ENCODE measurements at places on chromosomes 16 and 17.

DNA sequence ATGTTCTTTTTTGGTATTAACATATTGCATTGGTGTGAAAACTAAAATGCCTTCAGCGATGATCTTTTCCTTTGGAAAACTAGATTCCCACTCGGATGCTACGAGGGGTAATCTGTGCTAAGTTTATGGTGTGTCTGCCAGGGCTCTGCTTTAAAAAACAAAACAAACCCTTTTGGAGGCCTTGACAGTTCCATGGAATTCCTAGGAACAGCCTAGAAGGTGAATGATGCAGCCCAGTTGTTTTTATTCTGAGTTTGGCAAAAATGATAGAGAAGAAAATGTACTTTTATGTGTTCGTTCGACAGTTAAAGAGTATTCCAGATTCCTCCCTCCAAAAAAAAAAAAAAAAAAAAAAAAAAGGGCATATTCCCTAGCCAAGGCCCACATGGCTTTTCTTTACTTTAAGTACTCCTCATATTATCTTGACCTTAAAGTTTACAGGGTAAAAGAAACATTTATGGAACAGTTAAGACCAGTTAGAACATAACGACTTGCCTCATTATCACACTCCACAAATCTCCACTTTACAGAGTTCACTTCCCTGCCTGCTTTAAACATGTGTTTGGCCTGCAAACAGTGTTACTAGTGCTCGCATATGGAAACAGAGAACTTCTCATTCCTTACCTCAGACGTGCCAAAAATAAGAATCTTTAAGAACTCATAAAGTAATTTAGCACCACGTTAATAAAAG, 159.1 kb downstream of the WWOX start:
- no peak for DNase-seq

GRCh38 chr17:81723651-81724209, 11.6 kb downstream of the SLC25A10 start:
- DNase-seq: no peak

DNA sequence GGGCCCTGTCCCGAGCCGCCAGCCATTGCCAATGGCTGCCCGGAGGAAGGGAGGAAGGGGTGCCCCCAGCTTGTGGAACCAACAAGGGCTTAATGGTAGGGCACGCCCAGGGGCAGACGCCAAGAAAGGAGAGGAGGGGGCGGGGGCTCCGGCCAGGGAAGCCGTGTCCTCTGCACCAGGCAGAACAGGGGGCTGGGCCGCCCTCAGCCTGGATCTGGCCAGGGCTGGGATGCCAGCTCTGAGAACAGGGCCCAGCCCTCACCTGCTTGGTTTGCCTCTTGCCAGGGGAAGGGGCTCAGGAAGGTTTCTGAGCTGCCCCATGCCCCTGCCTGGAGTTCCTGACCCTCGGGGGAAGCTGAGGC, 35.8 kb upstream of the SLC38A10 start:
- DNase-seq: no peak

- DNase-seq: peak; percentile 75
Observed at GRCh38 chr16:58098207-58099096, 30.7 kb downstream of the CFAP20 start.

- DNase-seq: no peak
Observed at GRCh38 chr17:78501241-78502036, 75.8 kb downstream of the DNAH17 start.

DNA sequence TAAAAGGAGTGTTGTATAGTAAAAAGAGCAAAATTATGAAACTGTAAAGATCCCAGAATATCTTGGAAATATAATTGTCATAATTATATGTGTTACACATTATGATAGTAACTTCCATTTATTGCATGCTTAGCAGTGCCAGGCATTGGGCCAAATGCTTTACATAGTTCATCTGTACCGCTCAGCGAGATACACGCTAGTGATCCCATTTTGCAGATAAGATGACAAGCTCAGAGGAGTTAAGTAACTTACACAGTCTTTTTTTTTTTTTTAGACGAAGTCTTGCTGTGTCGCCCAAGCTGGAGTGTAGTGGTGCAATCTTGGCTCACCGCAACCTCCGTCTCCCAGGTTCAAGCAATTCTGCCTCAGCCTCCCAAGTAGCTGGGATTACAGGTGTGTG, 6.8 kb upstream of the EZH1 start:
- no peak for DNase-seq

DNA sequence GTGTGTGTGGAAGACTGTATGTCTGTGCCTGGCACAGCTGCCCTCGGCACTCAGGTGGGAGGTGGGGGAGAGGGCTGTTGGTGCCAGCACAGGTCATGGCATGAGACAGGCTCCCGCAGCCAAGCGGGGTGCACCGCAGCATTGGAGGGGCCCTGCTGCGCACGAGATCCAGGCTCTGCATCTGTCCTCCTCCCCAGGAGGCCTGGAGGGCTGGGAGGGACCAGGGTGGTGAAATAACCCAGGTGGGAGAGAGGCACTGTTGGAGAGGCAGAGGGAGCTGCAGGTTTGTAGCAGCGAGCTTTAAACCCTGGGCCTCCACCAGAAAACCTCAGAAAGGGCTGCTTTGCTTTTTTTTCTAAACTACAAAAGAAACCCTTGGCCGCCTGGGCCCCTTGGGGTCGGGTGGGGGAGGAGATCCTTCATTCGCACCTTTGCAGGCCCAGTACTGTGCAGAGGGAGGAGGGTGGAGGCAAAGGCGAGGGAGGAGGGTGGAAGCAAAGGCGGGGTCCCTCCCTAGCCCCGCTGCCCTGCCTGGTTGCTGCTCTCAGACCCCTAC, 241.7 kb downstream of the SEC14L1 start:
- no peak for DNase-seq

DNA sequence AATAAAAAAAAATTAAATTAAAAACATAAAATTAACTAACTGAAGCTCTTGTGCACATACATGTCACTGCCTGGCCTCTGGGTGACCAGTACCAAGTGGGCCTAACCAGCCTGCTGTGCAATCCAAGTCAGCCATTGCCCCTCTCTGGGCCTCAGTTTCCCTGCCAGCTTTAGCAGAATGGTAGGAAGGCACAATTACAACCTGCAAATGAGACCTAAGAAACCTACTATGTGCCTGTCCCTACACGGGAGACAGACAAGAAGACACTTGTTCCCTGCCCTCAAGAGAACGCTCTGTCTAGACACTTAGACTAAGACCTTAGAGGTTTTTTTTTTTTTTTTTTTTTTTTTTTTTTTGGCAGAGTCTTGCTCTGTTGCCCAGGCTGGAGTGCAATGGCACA, 1.7 kb downstream of the CIAPIN1 start:
- DNase-seq: no peak

DNA sequence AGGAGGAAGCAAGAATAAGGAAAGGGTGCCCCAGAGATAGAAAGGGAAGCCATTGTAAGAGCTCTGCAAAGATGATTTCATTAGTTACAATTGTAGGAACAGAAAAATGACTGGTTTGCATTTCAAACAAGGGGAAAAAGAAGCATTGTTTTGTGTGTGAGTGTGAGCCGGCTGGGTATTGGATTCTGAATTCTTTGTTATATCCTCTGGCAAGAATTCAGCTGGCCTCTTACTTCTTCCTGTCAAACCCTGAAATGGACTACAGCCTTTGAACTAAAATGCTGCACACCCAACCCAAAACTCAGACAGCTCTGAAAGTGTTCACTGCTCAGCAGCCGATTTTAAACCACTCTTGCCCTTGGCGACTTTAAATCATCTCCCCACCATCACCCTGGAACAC, 461.3 kb downstream of the PMP22 start:
- no peak for DNase-seq

DNA sequence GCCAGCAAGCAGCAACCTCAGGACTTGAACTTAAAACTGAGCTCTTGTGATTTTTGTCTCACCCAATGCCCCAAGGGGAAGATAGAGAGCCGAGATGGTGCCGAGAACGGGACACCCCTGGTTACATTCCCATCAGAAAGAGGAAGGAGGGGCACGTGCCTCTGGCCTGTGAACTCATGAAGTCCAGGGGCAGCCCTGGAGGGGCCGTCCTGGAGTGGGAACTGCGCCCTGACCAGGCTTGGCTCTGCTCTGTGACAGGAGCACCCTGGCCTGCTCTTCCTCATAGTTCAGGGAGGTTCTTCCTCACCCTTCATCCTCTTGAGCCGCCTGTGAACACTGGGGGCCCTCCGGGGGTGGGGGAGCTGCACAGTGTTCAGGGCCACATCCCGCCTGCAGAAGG, 130.3 kb upstream of the FOXF1 start:
- no peak for DNase-seq

GRCh38 chr17:4544951-4545216, 10.3 kb downstream of the MYBBP1A start:
- no peak for DNase-seq

GRCh38 chr16:76199681-76200220, 77.5 kb upstream of the CNTNAP4 start:
- no peak for DNase-seq

DNA sequence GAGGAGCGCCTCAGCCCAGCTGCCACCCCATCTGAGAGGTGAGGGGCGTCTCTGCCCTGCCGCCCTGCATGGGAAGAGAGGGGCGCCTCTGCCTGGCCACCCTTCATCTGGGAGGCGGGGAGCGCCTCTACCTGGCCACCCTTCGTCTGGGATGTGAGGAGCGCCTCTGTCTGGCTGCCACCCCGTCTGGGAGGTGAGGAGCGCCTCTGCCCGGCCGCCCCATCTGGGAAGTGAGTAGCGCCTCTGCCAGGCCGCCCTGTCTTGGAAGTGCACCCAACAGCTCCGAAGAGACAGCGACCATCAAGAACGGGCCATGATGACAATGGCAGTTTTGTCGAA, 114.4 kb upstream of the CES5A start:
- no peak for DNase-seq

- DNase-seq: no peak
Observed at GRCh38 chr16:3022684-3023414, 893 bp downstream of the HCFC1R1 start.

DNA sequence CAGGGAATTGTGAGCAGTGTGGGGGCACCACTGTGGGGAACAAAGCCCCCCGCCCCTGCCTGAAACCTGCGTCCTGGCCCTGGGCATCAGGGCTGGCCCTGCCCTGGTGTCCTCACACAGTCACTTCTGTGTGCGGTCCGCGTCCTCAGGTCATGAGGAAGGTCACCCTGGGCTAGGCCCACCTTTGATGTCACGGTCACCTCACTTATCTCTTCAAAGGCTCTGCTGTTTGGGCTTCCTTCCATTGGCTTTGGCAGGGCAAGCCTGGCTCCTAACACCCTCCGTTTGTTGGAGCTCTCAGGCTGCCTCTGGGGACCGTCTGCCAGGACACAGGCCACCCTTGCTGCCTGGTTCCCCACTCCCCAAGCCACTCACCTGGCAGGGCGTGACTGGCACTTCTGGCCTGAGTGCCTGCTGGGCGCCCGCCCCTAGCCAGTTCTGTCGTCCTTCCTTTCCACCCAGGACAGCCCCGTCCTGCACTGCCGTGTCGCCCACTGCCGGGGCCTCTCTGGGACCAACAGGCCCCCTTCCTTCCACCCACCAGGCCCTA, 8.8 kb downstream of the CENPX start:
- DNase-seq: no peak

DNA sequence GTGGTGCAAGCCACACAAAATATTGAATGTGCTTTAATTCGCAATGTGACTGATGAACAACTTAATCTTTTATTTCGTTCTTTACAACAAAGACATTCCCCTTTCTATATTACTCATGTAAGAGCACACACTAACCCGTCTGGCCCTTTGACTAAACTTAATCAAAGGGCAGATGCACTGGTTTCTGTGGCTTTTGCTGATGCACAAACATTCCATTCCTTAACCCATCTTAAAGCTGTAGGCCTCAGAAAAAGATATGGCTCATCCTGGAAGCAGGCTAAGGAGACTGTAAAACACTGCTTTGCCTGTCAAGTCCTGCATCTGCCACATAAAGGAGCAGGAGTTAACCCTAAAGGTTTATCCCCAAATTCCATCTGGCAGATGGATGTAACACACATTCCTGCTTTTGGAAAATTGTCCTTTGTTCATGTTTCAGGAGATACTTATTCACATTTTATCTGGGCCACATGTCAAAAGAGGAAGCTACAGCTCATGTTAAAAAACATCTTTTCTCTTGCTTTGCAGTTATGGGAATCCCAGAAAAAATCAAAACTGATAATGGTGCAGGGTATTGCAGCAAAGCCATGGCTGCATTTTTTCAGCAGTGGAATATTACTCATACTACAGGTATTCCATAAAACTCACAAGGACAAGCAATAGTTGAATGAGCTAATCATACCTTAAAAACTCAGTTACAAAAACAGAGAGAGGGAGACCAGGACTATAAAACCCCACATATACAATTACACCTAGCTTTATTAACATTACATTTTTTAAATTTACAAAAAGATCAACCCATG, 137.2 kb downstream of the AHSP start:
- no peak for DNase-seq

DNA sequence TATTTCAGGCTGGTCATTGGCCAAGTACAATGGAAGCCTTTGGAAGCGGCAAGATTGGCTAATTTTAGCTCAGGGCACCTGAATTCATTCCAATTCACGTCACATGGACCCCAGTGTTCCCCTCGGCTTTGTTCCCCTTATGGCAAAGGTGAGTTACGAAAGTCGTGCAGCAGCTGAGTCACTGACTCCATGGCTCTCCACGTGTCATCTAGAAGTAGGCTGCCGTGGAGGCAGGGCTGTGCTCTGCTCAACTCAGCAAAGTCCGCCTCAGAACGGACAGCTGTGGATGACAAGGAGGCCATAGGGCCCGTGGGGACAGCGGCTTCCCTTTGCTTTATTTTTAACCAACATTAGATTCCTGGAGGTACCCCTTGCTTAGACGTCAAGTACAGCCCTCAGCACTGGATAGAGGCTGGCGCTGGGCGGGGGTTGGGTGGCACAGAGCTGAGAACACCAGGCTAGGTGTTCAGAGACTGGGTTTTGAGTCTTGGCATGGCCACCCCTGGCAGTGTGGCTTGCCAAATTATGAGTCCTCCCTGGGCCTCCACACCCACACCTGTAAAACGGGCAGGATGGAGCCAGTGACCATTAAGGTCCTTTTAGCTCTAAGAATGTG, 23.6 kb downstream of the ADAD2 start:
- no peak for DNase-seq

GRCh38 chr17:73989671-73990070, 213.8 kb upstream of the RPL38 start:
- no peak for DNase-seq

DNA sequence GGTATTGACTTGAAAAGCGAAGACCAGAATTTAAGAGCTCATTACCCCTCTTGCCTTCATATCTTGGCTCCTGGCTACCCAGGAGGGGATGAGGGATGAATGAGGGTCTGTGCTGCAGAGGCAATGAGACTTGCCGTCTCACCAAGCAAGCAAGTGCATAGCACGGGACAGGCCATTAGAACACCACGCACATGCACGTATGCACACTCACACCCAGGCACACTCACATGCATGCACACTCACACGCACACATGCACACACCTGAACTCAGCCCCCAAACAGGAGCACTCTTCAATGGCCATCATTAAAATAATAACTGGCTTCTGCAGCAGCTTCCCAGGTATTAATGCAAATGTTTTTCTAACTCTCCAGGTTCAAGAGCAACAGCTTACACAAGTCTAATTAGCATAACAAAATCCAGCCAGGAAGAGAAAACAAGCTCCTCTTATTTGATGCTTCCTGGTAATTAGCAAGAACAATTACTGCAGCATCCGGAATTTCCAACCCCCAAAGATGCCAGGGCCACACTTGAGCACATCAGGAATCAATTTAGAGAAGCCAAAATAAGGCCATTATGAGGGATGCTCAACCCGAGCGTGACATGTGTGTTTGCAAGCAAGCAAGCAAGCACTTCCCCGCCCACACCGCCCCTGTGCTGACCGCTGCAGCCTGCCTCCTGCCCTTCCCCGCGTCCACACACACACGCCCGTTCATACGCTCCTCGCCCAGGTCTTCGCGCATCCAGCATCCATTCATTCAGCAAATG, 171.6 kb upstream of the TNRC6C start:
- peak; percentile 82 for DNase-seq
